NCI-H69 (cell line): ENCODE measurements at places on chromosomes 7 and 10.

GRCh38 chr7:139725858-139726484 is 51.8 kb downstream of the HIPK2 start:
- DNase-seq: no peak

DNA sequence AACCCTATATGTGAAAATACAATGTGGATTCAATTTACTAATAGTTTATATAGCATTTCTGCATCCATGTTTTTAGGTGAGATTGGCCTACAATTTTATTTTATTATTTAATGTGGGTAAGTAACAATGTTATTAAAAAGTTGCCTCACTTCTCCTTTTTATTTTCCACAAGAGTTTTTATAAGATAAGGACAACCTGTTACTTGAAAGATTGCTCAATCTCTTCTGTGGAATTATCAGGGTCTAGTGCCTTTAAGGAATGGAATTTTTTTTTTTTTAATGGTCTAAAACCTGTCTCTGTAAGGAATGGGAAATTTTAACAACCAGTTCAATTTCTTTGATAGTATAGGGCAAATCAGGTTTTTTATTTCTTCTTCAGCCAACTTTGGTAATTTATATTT is 53.9 kb upstream of the RAB18 start:
- DNase-seq: no peak

DNA sequence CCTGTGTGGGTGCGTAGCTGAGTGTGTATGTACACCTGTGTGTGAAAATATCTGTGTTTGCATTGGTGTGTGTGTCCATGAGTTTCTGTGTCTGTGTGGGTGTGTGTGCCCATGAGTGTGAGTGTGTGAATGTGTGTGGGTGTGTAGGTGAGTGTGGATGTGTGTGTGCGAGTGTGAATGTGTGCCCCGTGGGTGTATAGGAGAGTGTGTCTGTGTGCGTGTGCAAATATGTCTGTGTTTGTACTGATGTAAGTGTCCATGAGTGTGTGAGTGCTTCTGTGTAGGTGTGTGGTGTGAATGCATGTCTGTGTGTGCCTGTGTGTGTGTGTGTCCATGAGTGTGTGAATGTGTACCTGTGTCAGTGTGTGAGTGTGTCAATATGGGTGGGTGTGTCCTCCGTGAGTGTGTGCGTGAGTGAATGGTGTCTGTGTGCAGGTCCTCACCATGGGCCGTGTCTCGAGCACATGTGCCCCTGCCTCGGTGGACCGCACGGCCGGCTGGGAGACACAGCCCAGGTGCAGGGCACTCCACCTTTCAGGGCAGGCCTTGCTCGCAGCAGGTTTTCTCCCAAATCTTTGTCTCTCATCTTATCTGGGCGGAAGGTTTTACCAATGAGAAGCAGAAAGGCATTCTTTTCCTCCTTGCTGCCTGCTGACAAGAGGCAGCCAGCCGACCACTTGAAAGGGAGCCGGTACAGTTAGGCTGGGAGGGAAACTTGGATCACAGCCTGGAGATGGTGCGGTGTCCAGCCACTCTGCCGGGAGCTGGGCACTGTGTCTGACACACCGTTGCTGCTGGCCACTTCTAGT is 107.1 kb upstream of the FAM20C start:
- DNase-seq: no peak

- DNase-seq: no peak
Observed at GRCh38 chr7:128226132-128226980, 14.7 kb upstream of the LEP start.

- no peak for DNase-seq
Observed at GRCh38 chr10:91627344-91628102, 5.3 kb downstream of the PPP1R3C start.

DNA sequence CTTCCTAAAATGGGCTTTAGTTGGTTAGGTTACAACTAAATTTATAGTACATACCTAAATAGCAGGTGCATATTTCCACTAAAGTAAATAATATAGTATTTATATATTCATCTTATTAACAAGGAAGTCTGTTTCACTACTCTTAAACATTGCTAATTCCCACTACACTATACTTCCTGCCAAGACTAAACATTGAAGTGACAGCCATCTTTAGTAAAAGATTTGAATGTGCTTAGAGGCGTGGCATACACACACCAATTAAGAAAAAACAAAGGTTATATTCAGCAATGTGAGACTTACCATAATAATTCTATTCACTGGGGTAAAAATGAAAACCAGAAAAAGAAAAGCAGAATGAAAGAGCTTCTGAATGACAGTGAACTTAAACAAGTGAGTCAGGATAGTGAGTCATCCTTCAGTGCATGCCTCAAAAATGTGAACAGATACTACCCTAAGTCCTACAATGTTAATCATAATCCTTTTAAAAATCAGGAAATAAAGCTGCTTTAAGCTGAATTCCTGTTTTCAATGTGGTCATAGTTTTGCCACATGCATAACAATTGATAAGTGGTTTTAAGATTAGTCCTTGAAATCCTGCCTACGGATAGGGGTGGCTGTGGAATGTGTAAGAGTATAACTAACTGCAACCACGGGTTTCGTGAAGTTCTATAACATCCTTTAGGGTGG is 59.4 kb downstream of the USP6NL start:
- peak; percentile 4 for DNase-seq

- DNase-seq: peak; percentile 8
Observed at GRCh38 chr10:32995751-32996150, 37.7 kb upstream of the ITGB1 start.
